H9 (cell line): ENCODE measurements at places on chromosomes 6 and 20. TPM values are rescaled to one million over a fixed set of nuclear protein-coding genes. Genes with fewer than 3 reads are reported as not detected.

GRCh38 chr6:21791581-21791980 is 198.0 kb downstream of the SOX4 start:
- H3K36me3 ChIP-seq = peaks cover 45% of the 10 kb centered on the region
- H3K27me3 ChIP-seq = no peaks in the 10 kb centered on the region
- H3K4me1 ChIP-seq = no peaks in the 10 kb centered on the region
- no peak for DNase-seq

FILIP1 gene
- 8.6 and 10.5 TPM in 2 replicates for total RNA-seq

CBLN4 gene
- total RNA-seq = not detected in 2 replicates

DNA sequence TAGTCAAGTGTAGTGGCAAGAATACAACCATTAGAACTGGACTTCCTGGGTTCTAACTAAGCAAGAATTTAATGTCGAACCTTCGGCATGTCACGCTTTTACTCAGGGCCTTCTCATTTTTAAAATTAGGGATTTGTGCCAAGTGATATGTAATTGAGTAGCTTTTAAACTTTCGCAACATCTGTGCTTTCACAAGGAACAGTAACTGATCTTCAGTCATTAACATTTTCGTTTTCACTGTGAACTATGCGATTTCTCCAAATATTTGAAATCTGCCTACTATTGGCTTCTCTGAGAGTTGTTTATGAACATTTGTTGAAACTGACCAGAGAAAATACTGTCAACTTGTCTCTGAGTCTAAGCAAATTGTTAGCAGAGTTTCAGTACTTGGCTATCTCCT is 27.6 kb downstream of the GRM1 start:
- no peaks in the 10 kb centered on the region; the same call in 1 of the 2 replicates for H3K27me3 ChIP-seq
- DNase-seq = no peak
- no peaks in the 10 kb centered on the region for H3K36me3 ChIP-seq
- no peaks in the 10 kb centered on the region for H3K4me1 ChIP-seq
- H3K4me3 ChIP-seq = no peak overlapping the region

DNA sequence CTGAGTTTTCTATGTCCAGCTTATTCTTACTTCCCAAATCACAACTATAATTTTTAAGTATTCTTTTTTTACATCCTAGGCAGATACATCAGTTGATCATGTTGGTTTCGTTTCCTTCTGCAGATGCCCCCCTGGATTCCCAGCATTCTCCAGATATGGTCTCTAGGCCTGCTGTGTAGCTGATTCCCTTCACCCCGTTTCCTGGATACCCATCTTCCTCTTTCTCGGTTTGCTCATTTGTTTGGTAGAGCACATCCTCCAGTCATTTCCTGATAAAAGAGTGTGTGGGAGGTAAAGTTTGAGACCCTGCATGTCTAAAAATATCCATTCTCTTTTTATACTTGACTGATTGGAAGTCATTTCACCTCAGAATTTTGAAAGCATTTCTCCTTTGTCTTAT is 66.4 kb downstream of the ANKS1A start:
- no peak for DNase-seq
- no peak overlapping the region for H3K27ac ChIP-seq
- no peaks in the 10 kb centered on the region for H3K36me3 ChIP-seq
- H3K4me3 ChIP-seq = no peak overlapping the region
- H3K4me1 ChIP-seq = no peaks in the 10 kb centered on the region; the same call in 1 of the 2 replicates
- H3K27me3 ChIP-seq = no peaks in the 10 kb centered on the region

GRCh38 chr6:134689177-134689576 is 260.7 kb downstream of the ALDH8A1 start:
- H3K4me3 ChIP-seq = no peak overlapping the region
- H3K4me1 ChIP-seq = no peaks in the 10 kb centered on the region
- H3K36me3 ChIP-seq = no peaks in the 10 kb centered on the region
- no peaks in the 10 kb centered on the region for H3K27me3 ChIP-seq
- no peak for DNase-seq

DNA sequence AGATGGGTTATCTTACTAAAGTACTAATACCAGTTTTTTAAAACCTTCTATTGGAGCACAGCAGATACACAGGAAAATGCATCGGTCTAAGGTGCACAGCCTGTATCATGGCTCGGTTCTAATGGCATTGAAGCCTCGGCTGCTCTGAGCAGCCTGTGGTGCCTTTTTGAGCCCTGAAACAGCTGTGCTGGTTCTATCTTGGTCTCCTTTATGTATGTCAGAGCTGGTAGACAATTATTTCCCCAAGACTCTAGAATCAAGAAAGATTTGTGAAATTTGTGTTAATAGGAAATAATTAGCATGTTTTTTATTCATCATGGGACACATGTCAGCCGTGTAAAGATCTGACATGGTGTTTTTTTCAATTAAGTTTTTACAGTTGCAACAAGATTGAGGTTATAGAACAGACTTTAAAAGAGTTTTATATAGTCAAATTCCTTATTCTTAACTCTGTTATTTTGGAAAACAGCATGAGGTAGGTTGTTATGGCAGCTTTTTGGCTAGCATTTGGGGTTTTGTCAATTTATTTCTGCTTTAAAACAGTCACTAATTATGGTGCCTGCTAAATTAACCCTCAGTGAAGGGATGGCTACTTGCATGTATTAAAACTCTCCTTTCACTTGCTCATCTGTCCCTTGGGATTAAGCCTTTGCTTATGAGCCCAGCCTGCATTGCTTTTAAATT is 40.3 kb upstream of the C20orf144 start:
- H3K27me3 ChIP-seq = no peaks in the 10 kb centered on the region
- peaks cover 28% of the 10 kb centered on the region for H3K36me3 ChIP-seq

DNA sequence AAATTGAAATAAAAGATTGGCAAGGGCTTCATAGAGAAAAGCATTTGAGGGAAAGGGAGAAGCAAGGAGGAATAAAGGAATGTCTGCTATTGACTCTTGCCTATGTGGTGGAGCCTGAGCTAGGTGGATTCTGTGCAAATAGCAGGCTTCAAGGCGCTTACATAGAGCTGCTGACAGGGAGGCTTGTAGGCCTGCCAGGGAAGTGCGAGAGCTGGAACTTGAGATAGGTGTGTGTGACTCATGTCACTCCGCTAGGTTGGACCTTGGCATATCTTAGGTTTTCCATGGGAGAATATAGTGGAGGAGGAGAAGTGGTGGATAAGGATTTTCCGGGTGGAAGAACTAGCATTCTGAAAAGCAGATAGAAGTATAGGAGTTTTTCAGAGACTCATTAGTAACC is 14.0 kb downstream of the SNRNP48 start:
- no peaks in the 10 kb centered on the region for H3K4me1 ChIP-seq
- no peak for DNase-seq
- no peaks in the 10 kb centered on the region for H3K27me3 ChIP-seq
- H3K27ac ChIP-seq = no peak overlapping the region

LAMP5 gene
- total RNA-seq = 0.35 and 0.42 TPM in 2 replicates

NRSN2 gene
- total RNA-seq = 18.9 and 22.7 TPM in 2 replicates

GRCh38 chr20:36421641-36422040 is 115.5 kb downstream of the DLGAP4 start:
- no peak overlapping the region for H3K4me3 ChIP-seq
- DNase-seq = no peak
- H3K27me3 ChIP-seq = no peaks in the 10 kb centered on the region
- H3K27ac ChIP-seq = no peak overlapping the region
- no peaks in the 10 kb centered on the region for H3K36me3 ChIP-seq

- no peak overlapping the region for H3K27ac ChIP-seq
- no peak overlapping the region for H3K4me3 ChIP-seq
- no peaks in the 10 kb centered on the region; the same call in 2 of the 3 replicates for H3K36me3 ChIP-seq
- H3K27me3 ChIP-seq = no peaks in the 10 kb centered on the region
- DNase-seq = no peak
- H3K4me1 ChIP-seq = 0 out of 2 replicates have a peak, but pooled peaks cover 2% of the 10 kb centered on the region
Measured at GRCh38 chr6:166566026-166567011, 20.2 kb downstream of the RAMACL start.

GRCh38 chr6:137465378-137466009 is 28.7 kb downstream of the OLIG3 start:
- H3K36me3 ChIP-seq = no peaks in the 10 kb centered on the region
- H3K27ac ChIP-seq = no peak overlapping the region
- DNase-seq = no peak
- no peak overlapping the region for H3K4me3 ChIP-seq
- no peaks in the 10 kb centered on the region for H3K4me1 ChIP-seq

- H3K4me1 ChIP-seq = peaks cover 2% of the 10 kb centered on the region; the same call in 1 of the 2 replicates
- H3K27ac ChIP-seq = no peak overlapping the region
- no peaks in the 10 kb centered on the region for H3K27me3 ChIP-seq
Measured at GRCh38 chr6:35299674-35300073, 2.1 kb downstream of the DEF6 start.

HAO1 gene
- total RNA-seq = not detected in 2 replicates

- H3K27me3 ChIP-seq = no peaks in the 10 kb centered on the region
- no peak for DNase-seq
- peaks cover 12% of the 10 kb centered on the region for H3K36me3 ChIP-seq
- no peak overlapping the region for H3K4me3 ChIP-seq
- H3K27ac ChIP-seq = no peak overlapping the region
Measured at GRCh38 chr6:149076355-149076734, 241.2 kb upstream of the TAB2 start.

- H3K27me3 ChIP-seq = no peaks in the 10 kb centered on the region
- no peak within 1 kb of the TSS for H3K27ac ChIP-seq
- peak within 1 kb of the TSS; percentile 92 for H3K4me3 ChIP-seq
- peak; percentile 82 for DNase-seq
- H3K36me3 ChIP-seq = peaks cover 6% of the 10 kb centered on the region
- H3K4me1 ChIP-seq = no peaks in the 10 kb centered on the region; the same call in 1 of the 2 replicates
Measured at GRCh38 chr6:291697-292505, at the start of gene DUSP22. Gene DUSP22, plus strand, starts transcription at chr6:292487. Its CDS starts 53 bp downstream, at chr6:292540.

- peaks cover 3% of the 10 kb centered on the region; the same call in 1 of the 2 replicates for H3K4me1 ChIP-seq
- H3K27ac ChIP-seq = no peak overlapping the region
- H3K36me3 ChIP-seq = 0 out of 2 replicates have a peak, but pooled peaks cover 2% of the 10 kb centered on the region
Measured at GRCh38 chr6:119444642-119445557, 95.3 kb upstream of the MAN1A1 start.

DNA sequence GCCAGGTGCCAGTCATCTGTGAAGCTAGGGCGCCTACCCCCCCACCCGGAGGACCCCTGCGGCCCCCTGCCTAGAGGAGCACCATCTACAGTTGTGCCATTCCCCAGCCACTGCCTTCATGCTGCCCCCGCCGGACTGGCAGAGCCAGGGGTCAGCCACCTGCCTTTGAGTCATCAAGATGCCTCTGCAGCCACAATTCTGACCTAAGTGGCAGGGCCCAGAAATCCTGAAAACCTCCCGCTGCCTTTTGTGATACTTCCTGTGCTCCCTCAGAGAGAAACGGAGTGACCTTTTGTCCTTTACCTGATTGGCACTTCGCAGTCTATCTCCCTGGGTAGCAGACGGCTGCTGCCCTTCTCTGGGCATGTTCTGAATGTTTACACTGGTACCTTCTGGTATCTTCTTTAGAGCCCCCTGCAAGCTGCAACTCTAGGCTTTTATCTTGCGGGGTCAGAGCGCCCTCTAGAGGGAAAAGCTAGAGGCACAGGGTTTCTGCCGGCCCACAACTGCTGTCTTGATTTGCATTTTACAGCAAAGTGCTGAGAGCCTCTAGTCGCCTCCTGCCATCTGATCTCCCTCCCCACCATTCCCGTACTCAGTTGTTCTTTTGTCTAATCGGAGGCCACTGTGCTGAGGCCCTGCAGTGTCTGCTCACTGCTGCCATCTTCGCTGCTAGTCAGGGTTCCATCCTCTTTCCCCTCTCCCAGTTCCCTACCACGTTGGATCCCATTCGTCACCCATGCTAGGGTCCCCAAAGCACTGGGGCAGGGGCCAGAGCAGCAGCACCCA is 26.9 kb downstream of the SPATA2 start:
- H3K36me3 ChIP-seq = peaks cover 20% of the 10 kb centered on the region
- no peak overlapping the region; the same call in 2 of the 3 replicates for H3K4me3 ChIP-seq
- H3K27ac ChIP-seq = no peak overlapping the region
- no peaks in the 10 kb centered on the region for H3K4me1 ChIP-seq
- no peaks in the 10 kb centered on the region for H3K27me3 ChIP-seq

GRCh38 chr6:102717737-102718456 is 1324.4 kb downstream of the GRIK2 start:
- no peaks in the 10 kb centered on the region for H3K36me3 ChIP-seq
- no peak overlapping the region for H3K27ac ChIP-seq
- no peaks in the 10 kb centered on the region for H3K27me3 ChIP-seq
- no peak for DNase-seq

DNA sequence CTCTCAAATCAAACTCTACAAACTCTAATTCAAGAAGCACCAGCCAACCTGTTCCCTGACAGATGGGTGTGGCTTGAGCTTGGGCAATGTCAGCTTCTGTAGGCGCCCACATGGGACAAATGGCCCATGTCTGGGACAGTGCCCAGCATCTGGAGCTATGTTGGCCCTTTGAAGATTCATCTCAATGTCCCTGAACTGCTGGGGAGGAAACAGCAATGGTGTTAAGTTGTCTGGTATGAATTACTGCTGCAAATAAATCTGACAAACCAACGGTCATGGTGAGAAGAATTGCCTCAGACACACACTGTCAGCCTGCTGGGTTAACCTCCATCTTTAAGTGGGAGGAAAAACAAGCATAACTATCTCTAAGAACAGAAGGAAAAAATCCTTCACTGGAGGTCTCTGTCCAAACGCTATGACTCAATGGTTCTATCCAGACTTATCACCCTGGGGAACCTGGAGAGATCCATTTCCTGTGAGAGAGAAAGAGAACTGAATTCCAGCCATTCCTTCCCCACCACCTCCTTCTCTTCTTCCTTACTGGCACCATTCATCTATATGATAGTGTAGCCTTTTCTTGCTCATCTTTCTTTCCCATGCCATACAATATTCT is 274.9 kb downstream of the CDH26 start:
- H3K4me3 ChIP-seq = no peak overlapping the region
- H3K27me3 ChIP-seq = no peaks in the 10 kb centered on the region
- H3K27ac ChIP-seq = no peak overlapping the region
- H3K4me1 ChIP-seq = no peaks in the 10 kb centered on the region; the same call in 1 of the 2 replicates
- DNase-seq = no peak

DNA sequence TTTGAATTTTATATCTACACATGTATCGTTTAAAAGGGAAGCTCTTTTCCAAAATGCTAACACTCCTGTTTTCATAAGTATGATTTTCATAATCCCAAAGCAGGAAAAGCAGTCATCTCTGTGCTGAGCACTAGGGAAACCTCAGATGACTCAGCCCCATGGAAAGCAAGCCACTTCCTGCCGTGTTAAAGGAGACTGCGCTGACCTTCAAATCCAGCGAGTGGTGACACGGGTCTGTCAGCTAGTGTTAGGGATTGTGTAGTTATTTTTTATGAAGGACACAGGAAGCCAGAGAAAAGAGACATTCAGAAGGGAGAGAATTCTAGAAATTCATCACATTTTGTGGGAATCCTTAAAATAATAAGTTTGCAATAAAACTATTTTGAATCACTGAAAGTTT is 57.0 kb upstream of the CD93 start:
- peaks cover 2% of the 10 kb centered on the region; the same call in 1 of the 3 replicates for H3K36me3 ChIP-seq
- H3K4me1 ChIP-seq = no peaks in the 10 kb centered on the region
- no peak overlapping the region for H3K27ac ChIP-seq
- no peak for DNase-seq
- H3K4me3 ChIP-seq = no peak overlapping the region
- no peaks in the 10 kb centered on the region for H3K27me3 ChIP-seq
